ENCODE measurements at places on chromosomes 5 and 9.

DNA sequence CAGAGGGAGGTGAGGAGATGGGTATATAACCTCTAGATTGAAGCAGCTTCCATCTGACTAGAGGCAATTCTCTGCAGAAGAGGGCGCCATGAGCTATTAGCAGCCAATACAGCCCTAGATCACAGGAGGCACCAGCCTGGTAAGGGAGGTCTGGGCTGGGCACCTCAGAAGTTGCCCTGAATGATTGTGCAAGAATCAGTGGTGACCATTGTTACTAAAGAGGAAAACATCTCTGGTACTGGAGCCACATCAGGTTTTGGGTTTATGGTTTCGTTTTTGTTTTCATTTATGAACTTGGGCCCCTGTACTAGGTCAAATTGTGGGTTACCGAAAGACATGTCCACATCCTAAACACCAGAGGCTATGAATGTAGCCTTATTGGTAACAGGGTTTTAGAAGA, 342.0 kb downstream of the MLLT3 start:
- no peak for ATAC-seq

DNA sequence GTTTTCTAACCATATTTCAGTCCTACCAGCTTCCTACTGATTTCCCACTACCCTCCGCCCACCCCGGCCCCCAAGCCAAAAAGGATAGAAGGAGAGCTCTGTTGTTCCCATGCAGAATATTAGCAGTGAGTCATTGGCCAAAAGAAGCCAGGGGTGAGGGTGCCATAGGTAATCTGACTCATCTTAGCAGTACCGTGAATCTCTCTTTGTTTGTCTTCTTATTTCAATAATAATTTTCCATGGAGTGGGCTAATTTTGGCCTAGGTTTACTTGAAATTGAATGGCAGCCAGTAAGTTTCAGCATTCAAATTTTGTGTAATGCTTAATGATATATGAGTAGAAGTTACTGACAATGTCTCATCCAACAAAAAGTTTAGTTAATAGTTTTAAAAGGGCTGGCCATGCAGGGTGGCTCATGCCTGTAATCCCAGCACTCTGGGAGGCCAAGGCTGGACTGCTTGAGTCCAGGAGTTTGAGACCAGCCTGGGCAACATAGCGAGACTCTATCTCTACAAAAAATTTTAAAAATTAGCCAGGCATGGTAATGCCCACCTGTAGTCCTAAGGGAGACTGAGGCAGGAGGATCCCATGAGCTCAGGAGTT, 74.2 kb downstream of the C9orf152 start:
- ATAC-seq: peak; percentile 20

- no peak for ATAC-seq
Measured at GRCh38 chr9:24932785-24933184, 387.1 kb upstream of the IZUMO3 start.

DNA sequence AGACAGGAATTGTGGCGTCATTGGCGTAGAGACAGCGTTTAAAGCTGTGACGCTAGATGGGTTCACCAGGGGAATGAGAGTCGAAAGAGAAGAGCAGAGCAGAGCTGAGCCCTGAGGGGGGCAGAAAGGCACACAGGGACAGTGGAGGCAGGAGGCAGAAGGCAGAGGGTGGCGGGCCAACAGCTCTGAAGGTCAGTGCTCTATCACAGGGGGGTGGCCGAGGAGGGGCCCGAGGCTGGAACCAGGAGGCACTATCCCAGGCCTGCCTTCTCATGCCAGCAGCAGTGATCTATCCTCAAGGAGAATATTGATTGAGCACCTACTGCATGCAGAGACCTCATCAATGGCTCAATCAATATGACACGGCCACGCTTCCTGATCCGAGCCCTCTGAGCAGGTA, 132.4 kb downstream of the KCNIP1 start:
- no peak for ATAC-seq

DNA sequence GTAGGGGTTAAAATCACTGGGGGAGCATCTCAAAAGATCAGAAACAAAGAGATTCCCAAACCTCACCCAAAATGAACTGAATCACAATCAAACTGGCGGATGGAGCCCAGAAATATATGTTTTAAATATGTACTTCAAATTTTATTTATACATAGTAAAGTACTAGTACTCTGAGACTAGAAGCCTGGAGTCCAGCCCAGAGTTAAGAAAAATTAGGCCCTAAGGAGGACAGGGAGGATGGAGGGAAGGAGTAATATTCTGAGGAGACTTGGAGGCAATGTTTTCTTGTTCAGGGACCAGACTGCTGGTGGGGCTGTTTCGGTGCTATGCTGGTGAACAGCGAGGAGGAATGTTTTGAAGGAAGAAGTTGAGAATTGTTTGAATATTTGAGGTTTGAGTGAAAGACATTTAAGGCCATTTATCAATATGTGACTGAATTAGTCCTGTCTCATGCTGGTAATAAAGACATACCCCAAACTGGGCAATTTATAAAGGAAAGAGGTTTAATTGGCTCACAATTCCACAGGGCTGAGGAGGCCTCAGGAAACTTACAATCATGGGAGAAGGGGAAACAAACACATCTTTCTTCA, 552.4 kb upstream of the DAB2 start:
- no peak for ATAC-seq

- no peak for ATAC-seq
Measured at GRCh38 chr5:108083232-108083631, 298.7 kb downstream of the FBXL17 start.

DNA sequence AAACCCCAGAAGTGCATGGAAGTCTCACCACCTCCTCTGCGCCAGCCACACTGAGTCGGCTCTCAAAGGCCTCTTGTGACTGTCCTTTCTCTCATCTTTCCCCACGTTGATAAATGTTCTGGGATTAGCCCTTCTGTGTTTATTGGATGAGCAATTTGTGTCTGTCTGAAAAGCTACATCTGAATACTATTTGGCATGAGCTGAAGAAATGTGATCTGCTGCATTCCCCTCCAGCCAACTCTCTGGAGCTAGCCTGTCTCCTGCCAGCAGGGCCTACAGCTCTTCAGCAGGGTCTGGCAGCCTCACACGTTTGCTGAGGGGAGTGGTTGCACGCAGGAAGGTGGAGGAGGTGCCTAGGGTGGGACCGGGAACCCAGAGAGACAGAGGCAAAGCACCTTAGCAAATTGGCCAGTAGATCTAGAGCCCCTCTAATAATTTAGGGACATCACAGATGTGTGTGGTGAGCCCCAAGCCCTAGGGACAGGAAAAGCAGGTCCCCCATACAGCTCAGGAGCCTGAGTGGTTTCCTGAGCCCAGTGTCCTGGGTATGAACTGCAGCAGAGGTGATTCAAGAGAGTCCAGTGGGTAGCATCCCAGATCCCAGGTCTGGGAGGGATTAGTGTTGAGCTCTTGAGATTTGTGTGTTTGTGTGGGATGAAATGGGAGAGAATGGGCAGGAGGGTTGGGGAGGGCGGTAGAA, 20.5 kb upstream of the B4GALT1 start:
- peak; percentile 66 for ATAC-seq

- no peak for ATAC-seq
Measured at GRCh38 chr5:16681876-16682275, 65.1 kb upstream of the RETREG1 start.

DNA sequence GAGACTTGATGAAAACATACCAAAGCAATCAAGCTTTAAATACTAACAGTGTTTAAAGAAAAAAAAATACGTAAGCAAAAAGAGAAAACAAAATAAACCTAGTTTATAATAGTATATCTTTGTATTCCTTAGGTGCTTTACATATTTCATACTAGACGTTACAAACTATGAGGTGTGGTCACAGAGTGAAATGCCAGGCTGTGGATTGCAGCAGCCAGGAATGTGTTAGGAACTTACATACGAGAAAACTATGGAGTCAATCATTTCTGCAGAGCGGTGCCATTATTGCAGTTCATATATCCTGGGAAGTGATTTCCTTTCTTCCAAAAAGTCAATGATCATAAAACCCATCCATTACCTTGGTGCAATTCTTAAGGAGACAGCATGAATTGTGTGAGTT, 443.6 kb upstream of the GRAMD2B start:
- ATAC-seq: no peak

DNA sequence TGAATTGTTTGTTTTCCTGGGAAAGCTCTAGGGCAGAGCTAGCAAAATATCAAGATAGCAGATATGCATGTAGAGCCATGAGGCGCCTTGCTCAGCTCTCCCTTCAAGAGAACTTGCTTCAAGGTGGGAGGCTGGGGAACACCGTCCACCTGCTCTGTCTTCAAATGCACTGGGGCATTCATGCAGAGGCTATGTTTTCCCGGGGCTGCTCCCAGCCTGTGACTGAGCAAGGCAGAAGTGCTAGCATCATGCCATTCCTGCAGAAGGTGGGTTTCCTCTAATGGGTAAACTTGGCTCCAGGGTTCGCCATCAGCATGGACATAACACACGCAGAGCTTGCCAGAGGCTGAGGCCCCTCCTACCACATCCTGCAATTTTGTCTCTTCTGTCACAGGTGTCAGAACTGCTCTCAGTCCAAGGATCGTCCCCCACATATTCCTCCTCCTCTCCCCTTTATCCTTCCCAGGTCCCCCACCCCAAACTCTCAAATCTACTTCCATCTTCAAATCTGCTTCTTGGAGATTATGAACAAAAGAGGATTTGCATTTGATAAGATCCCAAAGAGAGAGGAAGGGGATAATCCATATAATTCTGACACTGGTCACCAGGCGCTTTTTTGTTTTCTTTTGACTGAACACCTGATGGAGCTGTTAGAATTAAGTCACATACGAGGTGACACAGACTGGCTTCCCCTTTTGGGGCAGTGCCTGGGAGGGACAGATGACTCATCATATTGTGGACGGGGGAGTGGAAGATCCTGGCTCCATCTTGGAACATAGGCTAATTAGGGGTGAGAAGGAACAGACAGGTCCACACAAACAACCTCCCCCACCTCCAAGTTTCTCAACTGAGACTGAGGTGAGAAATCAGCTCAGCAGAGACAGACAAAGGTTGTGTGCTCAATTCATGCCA, 85.0 kb upstream of the TAF11L2 start:
- no peak for ATAC-seq

DNA sequence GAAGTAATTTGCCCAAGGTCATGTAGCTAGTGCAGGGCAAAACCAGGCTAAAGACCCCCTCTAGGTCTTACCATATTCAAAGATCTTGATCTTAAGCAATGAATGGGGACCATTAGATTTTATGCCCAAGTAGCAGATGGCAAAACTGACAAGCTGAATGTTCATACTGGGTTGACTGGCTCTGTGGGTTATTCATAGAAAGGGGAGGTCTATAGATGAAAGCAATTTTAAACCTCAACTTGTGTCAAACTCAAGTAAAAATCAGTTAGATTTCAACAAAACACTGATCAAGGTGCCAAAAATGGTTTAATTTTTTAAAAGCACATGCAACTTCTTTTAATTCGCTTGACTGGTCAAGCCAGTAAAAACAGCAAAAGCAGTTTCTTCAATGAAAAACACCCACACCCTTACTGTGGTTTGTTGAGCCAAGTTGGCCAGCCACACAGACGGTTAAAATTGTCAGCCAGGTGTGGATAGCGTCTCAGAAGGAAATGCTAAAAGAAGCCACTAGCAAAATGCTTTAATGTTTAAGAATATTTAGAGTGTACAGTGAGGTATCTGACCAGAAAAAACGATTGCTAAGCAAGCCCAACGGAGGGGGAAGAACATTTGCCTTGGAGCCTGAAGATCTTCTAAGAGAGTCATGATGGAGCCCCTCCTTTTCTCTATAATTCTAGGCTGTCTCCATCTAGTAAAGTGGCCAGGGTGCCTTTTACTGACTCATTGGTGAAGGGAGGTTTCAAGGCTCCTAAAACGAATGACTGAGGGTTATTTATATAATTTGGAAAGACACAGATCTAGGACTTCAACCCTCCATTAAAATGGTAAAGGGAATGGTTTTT, 539.6 kb upstream of the CLINT1 start:
- ATAC-seq: no peak

DNA sequence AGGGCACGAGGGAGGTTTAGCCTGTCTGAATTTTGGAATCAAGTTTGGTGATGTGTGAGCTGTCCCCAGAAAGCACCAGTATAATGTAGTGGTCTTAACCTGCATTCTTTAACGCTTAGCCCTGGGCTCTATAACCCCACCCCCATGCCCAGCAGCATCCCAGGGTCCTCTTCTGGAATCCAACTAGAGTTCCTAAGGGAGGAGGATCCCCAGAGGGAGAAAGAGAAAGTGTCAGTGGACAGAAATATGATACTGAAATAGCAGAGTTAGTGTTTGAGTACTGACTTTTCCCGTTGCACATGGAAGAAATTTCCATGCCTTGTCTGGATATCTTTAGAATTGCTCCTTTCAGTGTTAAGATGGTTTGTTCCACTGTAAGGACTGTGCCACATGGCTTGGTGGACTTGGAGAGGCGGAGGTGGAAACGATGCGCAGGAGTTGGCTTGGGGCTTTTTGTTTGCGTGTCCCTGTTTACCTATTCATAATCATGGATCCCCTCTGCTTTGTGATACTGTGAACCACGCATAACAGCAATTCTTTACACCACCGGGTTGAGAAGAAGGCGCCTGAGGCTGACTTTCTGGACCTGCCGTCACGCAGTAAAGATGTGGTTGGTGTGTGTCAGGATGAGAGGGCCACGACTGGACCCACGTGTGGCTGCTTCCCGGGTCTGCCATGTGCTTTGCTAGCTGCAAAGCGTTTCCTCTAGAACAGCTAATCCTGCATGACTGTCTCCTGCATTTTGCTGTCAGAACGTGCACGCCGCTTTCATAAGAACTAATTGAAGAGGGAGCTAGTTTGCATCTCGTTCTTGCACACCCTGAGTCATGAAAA, 142.3 kb downstream of the SMARCA2 start:
- ATAC-seq: peak; percentile 56

DNA sequence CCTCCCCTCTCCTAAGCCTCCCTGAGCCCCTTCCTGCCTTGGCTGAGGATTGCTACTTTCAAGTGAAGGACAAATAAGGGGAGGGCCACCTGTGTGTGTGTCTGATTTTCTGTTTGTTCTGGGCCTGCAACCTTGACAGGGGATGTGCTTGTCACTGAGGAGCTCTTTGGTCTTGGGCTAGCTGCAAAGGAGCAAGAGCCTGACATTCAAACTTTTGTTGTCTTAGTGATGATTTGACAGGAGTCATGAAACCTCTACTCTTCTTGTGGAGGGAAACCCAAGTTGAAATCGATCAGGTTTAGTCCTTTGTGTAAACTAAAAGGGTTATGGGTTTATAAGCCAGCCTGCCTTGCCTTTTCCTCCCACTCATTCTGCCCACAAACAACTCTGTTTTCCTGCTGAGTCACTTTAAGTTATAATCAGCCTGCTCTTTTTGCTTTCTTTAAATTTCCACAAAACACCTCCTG, 16.9 kb downstream of the CLTA start:
- no peak for ATAC-seq

GRCh38 chr5:76376148-76376865, 26.8 kb upstream of the IQGAP2 start:
- no peak for ATAC-seq

DNA sequence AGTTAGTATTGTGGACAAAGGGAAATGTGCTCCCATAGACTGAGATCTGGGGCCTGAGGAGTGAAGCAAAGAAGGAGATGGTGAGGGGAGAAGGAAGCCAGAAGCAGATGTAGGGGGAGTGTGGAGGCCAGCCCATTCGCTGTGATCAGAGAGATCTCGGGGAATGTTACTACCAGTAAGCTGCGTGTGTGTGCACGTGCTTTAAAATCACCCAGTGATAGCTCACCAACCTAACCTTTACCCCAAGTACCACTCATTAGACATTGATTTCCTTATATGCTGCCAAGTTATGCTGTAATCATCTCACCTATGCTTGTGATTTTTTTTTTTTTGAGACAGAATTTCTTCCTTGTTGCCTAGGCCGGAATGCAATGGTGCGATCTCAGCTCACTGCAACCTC, 659.1 kb downstream of the IRX1 start:
- no peak for ATAC-seq

GRCh38 chr9:27472195-27472594, 51.9 kb upstream of the IFNK start:
- no peak for ATAC-seq

- no peak for ATAC-seq
Measured at GRCh38 chr5:8057769-8058168, 188.8 kb downstream of the MTRR start.

- no peak for ATAC-seq
Measured at GRCh38 chr5:16792598-16793275, 143.4 kb downstream of the MYO10 start.
